ENCODE measurements at places on chromosomes 6 and 20.

- DNase-seq: no peak
These were observed 631 bp downstream of the PLCB1 start for GRCh38 chr20:8132484-8133309.

- no peak for DNase-seq
These were observed 20.2 kb downstream of the RNF8 start for GRCh38 chr6:37373822-37374471.

GRCh38 chr20:6707321-6707831 is 60.1 kb upstream of the BMP2 start:
- no peak for DNase-seq

DNA sequence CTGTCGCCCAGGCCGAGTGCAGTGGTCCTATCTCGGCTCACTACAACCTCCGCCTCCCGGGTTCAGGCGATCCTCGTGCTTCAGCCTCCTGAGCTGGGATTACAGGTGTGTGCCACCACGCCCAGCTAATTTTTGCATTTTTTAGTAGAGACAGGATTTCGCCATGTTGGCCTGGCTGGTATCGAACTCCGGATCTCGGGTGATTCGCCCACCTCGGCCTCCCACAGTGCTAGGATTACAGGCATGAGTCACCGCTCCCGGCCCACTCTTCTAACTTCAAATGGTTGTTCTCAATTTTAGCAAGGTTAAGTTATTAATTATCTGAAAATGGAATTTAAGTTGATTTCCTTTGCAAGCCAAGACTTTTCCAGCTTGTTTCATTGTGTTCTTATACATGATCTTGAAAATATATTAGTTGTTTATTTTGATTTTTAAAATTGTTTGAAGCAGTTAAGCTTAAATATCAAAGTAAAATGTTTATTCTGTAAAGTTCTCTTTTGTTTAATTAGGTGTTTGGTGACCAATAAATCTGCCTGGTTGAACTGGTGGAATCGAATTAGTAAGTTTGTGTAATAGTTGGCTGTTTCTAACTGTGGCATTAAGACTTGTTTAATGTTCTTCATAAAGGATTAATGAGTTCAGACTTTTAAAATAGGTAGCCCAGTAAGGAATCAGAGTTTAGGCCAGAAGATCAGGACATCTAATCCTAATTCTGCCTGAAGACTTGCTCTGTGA is 2.3 kb downstream of the PM20D2 start:
- DNase-seq: no peak

- no peak for DNase-seq
These were observed 294.8 kb upstream of the STXBP5 start for GRCh38 chr6:146909376-146909775.

GRCh38 chr6:118844915-118845314 is 49.0 kb upstream of the ASF1A start:
- peak; percentile 68 for DNase-seq

DNA sequence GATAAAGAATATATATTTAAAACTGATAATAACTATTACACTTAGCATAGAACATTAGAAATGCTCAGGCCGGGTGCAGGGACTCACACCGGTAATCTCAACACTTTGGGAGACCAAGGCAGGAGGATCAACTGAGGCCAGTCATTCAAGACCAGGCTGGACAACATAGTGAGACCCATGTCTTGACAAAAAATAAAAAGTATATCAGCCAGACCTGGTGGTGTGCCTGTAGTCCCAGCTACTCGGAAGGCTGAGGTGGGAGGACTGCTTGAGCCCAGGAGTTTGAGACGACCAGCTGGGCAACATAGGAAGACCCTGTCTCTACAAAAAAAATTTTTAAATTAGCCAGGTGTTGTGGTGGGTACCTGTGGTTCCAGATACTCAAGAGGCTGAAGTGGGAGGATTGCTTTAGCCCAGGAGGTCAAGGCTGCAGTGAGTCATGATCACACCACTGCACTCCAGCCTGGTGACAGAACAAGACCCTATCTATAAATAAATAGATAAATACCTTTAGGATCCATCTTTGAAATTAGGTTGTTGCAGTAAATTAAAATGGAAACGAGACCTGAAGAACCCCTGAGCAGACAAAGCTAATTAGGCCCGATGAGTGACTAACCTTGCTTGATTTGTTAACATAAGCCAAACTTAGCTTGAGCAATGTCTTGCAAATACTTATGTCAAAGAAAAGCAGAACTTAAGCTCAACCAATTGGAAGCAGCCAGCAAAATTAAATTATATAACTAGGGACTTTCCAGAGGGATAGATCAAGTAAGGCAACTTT is 75.8 kb upstream of the E2F3 start:
- DNase-seq: no peak

- DNase-seq: no peak
These were observed 529.3 kb downstream of the QKI start for GRCh38 chr6:163943607-163944385.

- DNase-seq: no peak
These were observed 47.8 kb downstream of the ELOVL5 start for GRCh38 chr6:53300656-53301551.

DNA sequence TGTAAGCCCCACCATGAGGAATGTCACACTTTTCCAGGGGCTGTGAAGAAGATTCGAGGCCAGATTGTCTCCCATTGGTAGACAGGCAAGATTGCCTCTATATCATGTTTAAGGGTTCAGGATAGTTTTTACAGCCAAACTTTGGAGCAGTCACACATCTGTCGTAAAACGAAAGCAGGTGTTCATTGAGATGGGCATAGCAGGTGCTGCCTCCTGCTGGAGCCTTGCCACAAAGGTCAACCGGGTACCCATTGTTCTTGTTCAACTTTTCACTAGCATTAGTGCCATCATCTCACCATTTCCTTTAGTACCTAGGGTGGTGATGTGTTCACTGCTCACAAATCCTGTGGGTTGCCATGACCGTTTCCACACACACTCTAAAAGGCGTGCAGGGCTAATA is 198.3 kb downstream of the HTR1B start:
- DNase-seq: no peak

- no peak for DNase-seq
These were observed 172.0 kb downstream of the COL9A1 start for GRCh38 chr6:70130865-70131264.

DNA sequence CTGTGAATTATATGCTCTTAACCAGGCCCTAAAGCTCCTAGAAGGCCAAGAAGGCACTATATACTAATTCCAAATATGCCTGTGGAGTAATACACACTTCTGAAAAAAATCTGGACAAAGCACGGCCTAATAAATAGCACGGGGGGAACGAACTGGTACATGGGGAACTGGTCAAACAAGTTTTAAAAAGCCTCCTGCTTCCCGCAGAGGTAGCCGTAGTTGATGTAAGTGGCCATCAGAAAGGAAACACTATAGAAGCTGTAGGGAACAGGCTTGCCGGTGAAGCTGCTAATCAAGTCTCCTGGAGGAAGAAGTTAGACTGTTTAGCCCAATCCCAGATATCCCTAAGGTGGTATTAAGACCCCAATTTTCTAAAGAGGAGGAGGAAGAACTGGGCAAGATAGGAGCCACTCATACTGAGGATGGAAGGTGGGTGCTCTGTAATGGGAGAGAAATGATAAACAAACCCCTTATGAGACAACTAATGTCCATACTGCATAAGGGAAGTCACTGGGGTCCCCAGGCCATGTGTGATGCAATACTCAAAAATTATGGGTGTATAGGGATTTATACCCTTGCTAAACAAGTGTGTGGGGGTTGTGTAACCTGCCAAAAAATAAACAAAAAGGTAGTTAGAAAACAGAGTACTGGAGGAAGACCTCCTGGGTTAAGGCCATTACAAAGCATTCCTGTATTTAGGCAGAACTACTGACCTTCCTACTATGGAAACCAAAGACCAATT is 27.1 kb upstream of the ZNF318 start:
- no peak for DNase-seq

DNA sequence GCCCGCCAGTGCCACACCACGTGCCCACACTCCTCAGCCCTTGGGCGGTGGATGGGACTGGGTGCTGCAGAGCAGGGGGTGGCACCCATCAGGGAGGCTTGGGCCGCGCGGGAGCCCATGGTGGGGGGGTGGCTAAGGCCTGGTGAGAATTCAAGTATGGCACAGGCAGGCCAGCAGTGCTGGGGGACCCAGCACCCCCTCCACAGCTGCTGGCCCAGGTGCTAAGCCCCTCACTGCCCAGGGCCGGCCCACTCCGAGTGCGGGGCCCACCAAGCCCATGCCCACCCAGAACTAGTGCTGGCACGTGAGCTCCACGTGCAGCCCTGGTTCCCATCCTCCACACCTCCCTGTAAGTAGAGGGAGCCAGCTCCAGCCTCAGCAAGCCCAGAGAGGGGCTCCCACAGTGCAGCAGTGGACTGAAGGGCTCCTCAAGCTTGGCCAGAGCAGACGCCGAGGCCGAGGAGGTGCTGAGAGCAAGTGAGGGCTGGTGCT is 1091.1 kb upstream of the GJE1 start:
- DNase-seq: no peak

- no peak for DNase-seq
These were observed 1089.9 kb upstream of the DEFB115 start for GRCh38 chr20:30167540-30167939.

- DNase-seq: no peak
These were observed 86.7 kb upstream of the NEDD9 start for GRCh38 chr6:11318835-11319813.

GRCh38 chr6:78511009-78511408 is 356.3 kb upstream of the IRAK1BP1 start:
- DNase-seq: no peak

- DNase-seq: no peak
These were observed 126.2 kb downstream of the IMPG1 start for GRCh38 chr6:75946146-75946831.

GRCh38 chr6:35073766-35074471 is 67.2 kb downstream of the TCP11 start:
- no peak for DNase-seq
